Vagina (tissue), 2 donors: ENCODE measurements at places on chromosomes 1 and 21. TPM values are rescaled to one million over a fixed set of nuclear protein-coding genes. Genes with fewer than 3 reads are reported as not detected.
A peak's percentile ranks its signal among the peaks of the same experiment; 100 is the strongest.

- no peak for DNase-seq
Observed at GRCh38 chr1:203172184-203173010, 3.2 kb downstream of the MYBPH start.

DNA sequence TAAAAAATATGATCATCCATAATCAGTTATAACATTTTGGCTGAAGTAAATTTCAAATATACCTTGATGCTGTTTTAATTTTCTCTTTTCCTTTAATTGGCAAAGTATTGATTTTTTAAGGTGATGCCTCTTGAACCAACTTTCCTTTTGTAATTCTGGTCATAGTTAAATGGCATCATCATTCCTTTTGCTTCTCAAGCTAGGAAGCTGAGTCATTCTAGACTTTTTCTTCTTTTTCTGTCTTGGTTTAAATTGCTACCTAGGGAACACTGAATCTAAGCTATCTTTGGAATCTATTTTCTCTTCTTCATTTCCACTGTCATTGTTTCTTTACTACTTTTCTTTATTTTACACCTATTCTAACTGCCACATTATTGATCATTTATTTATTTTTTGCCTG is 162.7 kb downstream of the HMCN1 start:
- no peak for DNase-seq

GRCh38 chr1:46300673-46301405 is 2.6 kb downstream of the LRRC41 start:
- no peak for DNase-seq

DNA sequence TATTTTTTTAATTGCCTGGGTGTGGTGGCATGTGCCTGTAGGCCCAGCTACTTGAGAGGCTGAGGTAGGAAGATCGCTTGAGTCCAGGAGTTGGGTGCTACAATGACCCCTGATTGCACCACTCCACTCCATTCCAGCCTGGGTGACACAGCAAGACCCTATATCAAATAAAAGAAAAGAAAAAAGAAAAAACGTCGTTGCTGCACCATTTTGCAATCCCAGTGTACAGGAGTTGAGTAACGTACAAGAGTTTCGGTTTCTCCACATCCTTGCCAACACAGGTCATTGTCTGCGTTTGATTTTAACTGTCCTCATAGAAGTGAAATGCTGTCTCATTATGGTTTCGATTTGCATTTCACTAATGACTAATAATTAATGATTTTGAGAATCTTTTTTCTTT is 7.9 kb downstream of the ZNF684 start:
- DNase-seq: no peak

DNA sequence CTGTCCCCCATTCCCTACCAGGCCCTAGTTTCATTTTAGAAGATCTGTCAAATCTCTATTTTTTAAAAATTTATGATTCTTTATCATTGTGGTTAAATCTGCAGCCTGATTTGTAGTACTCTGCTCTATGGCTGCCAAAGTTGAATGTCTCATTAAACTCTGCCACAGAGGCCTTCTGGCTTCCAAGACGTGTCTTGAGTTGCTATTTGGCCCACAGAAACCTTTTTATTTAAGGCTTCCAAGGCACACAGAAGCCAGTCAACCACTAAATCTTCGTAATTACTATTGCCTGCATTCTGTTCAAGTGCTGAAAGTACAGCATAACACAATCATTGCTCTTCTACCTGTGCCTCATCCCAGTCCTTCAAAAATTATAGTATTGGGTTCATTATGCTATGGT is 971.0 kb downstream of the NCAM2 start:
- no peak for DNase-seq

OR2T11 gene
- total RNA-seq: not detected

- peak; percentile 44 for DNase-seq
Observed at GRCh38 chr1:54645806-54646676, 4.5 kb downstream of the MROH7 start.

- DNase-seq: no peak
Observed at GRCh38 chr1:78035121-78035520, 10.6 kb upstream of the GIPC2 start.

- DNase-seq: no peak
Observed at GRCh38 chr1:240414237-240414636, 197.7 kb downstream of the GREM2 start.

S100A13 gene
- 116 TPM for total RNA-seq

- DNase-seq: no peak
Observed at GRCh38 chr1:43537423-43538142, 6.9 kb downstream of the PTPRF start.

DNA sequence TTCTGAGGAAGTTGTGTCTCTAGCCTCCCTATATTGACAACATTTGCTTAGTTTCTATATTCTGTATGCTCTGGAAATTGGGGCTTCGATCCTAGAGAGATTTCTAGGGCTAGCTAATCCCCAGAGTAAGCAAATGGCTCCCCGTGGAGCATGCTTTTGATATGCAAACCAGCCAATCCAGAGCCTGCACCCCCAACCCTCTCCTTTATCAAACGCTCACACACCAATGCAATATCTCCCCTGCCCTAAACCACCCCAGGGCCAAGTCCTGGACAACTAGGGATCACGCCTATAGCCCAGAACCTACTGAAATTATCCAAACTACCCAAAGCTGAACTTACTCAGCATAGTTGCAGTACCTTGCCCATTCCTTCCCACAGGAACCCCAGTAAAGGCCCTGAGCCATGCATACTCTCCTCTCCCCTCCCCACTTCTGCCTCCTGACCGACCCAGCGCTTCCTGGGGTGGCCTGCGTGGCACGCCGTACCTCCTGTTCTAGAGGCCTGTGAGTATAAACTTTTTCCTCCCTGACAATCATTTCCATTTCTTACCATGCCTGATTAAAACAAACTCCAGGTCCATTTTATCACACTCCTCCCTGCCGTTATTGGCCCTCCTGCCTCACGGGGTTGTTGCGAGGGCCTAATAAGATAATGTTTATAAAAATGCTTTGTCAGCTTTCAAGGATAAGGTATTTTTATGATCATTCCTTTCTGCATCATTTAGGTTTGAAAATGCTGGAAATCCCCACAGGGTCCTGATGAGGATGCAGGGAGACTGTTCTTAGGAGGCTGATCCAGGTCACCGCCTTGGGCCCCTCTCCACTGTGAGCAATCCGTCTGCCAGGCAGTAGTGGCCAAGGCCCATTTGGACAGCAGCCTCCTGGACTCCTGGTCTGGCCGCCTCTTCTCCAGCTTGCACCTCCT is 102.7 kb downstream of the TENT5C start:
- DNase-seq: no peak
